SW480 (cell line): ENCODE measurements at places on chromosomes 2 and 18.

DNA sequence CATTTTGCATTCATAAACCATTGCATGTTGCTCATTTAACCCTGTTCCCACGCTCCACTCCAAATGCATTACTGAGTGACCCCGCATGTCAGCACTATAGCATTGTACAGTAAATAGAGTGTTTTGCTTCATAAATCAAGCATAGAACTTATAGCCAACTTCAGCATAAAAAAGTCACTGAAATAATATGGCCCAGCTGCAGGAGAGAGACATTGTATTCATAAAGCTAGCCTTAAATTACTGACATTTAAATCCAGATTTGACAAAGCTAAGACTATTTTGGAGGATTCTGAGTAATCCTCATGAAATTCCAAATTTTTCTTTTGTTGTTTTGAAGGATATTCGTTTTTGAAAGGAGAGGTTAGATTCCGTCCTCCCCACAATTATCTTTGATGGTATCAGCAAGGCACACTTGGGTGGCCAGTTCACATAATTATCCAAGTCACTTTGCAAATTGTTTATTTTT, 320.9 kb upstream of the TCF4 start:
- no peak for DNase-seq

DNA sequence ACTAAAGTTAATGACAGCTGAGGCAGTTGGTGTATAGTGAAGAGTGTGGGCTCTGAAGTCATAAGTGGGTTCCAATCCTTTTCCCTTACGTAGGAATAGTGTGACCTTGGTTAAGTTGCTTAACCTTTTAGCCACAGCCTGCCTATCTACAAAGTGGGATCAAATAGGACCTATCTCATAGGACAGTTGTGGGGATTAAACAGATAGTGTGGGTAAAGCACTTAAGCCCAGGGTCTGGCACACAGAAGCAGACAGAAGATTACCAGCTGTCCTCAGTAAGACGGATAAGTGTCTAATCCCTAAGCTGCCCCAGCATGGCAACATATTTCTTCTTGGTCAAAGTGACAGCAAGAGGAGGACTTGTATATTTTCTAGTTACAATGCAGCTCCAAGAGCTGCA, 28.2 kb downstream of the UBE2F start:
- no peak for DNase-seq

DNA sequence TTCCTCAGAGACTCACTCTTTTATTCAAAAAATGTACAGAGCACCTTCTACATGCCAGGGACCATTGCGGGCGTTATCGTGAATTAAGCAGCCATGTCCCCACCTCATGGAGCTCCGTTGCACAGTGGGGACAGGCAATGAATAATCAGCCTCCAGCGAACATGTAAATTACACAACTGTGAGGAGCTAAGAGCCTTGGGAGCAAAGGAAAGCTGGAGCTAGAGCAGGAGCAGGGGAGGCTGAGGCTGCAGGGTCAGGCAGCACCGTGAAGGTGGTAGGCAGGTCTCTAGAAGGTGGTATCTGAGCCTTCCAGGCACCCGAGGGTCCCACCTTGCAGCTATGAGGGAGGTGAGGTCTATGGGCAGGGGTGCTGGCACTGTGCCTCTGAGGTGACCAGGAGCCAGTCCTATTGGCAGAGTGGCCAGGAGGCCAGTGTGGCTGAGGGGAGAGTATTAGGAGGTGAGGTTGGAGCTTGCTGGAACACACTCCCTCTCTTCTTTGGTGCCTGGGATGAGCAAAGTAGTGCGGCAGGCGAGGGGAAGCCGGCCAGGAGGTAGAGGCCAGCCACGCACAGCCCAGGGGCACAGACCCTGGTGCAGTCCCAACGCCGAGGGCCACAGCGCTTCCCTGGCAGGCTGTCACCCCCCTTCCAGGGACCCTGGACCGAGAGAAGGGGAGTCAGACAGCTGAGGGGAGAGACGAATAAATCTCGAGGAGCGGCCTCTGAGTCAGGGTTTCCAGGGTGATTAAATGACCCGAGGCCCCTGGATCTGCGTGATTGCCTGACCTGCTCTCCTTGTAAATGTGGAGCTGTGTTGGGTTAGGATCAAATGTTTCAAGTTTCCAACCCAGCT, 167.3 kb downstream of the SEPTIN10 start:
- no peak for DNase-seq

GRCh38 chr2:226575928-226576327, 223.7 kb downstream of the IRS1 start:
- DNase-seq: no peak

DNA sequence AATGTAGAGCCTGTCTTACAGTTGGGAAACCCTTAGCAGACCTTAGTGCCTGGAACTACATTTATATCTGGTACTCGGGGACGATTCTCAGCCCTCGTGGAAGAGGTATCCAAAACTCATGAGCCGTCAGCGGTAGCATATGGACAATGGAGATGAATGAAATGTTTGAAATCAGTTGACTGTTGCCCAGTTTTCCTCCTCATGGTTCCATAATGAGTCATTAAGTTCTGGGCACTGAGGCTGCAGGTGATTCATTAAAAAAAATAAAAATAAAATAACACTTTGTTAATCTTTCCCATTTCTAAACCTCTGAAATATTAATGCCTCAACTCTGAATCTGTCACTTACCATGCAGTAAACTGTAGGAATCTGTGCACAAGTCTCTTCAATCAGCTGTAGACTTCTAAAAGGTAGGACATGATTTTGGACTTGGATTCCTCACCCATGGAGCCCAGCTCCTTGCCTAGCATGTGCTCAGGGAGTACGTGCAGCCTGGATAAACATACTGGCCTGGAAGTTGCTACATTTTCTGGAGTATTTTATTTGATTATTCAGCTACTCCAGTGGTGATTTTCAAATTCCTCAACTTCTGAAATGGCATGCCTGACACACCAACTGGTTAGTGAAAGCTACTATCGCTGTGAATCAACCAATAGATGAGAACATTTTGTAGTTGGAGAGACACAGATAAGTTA, 979.2 kb downstream of the CNTNAP5 start:
- DNase-seq: no peak

DNA sequence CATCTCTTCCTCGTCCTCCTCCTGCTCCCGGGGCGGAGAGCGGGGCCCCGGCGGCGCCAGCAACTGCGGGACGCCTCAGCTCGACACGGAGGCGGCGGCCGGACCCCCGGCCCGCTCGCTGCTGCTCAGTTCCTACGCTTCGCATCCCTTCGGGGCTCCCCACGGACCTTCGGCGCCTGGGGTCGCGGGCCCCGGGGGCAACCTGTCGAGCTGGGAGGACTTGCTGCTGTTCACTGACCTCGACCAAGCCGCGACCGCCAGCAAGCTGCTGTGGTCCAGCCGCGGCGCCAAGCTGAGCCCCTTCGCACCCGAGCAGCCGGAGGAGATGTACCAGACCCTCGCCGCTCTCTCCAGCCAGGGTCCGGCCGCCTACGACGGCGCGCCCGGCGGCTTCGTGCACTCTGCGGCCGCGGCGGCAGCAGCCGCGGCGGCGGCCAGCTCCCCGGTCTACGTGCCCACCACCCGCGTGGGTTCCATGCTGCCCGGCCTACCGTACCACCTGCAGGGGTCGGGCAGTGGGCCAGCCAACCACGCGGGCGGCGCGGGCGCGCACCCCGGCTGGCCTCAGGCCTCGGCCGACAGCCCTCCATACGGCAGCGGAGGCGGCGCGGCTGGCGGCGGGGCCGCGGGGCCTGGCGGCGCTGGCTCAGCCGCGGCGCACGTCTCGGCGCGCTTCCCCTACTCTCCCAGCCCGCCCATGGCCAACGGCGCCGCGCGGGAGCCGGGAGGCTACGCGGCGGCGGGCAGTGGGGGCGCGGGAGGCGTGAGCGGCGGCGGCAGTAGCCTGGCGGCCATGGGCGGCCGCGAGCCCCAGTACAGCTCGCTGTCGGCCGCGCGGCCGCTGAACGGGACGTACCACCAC, 2.1 kb downstream of the GATA6 start:
- DNase-seq: no peak

- no peak for DNase-seq
These were observed 193.4 kb downstream of the HAUS1 start for GRCh38 chr18:46297621-46298020.

DNA sequence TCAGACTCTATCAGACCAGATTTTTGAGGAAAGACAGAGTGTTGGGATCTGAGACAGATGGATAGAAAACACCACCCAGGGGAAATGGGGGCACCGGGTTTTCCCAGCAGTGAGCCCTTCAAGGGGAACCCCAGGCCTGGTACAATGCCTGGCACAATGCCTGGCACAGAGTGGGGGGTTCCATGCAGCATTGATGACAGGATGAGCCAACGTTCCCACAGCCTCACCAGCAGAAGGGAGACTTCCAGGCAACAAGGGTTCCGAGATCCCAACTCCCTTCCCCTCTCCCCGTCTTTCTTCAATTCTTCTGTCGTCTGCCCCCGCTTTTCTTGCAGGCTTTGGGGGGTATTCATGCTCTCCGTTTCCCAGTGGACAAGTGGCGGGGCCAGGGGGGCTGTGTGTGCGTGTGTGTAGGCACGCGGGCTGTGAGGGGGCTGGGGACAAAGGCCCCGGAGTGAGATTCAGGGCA, 132.1 kb upstream of the HAAO start:
- DNase-seq: no peak

DNA sequence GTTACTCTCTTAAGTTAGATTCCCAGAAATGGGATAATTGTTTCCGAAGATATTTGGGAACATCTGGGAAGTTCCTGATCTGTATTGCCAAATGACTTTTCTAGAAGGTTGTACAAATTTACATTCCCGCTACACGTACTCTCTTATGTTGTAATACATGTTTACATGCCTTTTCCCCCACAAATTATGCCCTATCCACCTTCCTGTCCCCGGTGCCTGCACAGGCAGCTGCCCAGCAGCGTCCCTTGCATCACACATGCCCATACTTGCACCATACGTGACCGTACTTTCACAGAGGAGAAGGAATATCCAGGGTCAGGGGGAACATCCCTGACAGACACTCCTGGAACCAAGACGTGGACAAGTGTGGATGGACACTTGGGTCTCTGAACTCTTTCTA, 24.2 kb upstream of the KLF11 start:
- DNase-seq: no peak

DNA sequence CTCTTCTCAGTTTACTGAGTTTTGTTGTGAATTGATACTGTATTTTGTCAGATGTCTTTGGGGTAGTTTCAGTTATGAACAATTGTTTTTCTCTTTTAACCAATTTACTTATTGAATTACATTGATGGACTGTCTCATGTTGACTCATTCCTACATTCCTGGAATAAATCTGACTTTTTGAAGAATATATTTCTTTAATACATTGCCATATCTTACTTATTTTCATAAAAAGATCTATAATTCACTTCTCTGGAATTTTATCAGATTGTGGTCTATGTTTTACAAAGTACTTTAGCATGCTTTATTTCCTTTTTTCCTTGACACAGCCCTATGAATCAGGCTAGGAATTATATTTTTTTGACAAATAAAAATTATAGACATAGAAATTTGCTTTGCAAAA, 268.3 kb downstream of the PLCL1 start:
- no peak for DNase-seq

- DNase-seq: peak; percentile 95
These were observed 32.1 kb upstream of the CHRNA1 start for GRCh38 chr2:174796319-174796771.

DNA sequence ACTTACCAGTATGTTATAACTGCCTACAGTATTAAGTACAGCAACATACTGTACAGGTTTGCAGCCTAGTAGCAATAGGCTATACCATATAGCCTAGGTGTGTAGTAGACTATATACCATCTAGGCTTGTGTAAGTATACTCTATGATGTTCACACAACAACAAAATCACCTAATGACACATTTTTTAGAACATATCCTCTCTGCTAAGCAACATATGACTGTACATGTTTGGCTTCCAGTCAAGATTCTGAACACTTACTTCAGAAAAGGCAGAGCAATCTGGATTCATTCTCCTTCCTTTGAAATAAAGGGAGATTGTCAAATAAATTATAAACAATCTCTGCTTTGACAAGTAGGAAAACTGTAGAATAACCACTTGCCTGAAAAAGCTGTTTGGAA, 81.8 kb downstream of the EXOC6B start:
- DNase-seq: no peak

DNA sequence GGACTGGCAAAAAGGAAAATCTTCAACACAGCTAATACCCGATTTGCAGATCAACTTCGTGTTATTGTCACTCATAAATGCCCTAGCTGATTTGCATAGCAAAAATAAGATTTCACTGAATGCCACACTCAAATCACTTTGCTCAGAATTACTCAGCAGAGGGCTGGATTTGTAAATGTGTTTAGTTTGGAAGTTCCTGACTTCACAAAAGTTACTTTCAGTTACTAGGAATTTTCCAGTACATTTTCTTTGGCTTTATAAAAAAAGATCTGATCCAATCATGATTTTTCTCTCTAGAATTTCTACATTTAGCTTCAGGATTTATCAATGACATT, 433.3 kb upstream of the ID2 start:
- no peak for DNase-seq

DNA sequence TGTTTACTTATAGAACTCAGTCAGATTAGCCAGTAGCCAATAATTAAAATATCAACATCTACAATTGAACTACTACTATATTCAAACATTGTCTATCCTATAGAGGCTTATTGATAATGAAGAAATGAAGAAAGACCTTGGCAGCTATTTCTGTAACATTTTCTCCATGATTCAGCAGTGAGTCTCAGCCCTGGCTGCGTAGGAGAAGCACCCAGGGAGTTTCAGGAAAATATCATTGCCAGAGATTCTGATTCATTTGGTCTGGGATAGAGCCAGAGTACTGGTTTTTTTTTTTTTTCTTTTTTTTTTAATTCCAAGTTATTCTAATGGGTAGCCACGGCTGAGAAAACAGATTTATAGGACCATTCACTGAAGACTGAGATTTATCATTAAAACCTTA, 404.8 kb downstream of the TXNL1 start:
- no peak for DNase-seq

- no peak for DNase-seq
These were observed 27.0 kb upstream of the CCDC93 start for GRCh38 chr2:118040891-118041290.

- DNase-seq: no peak
These were observed 145.4 kb downstream of the MTX2 start for GRCh38 chr2:176414641-176415040.

GRCh38 chr2:205030695-205031094, 485.4 kb downstream of the PARD3B start:
- no peak for DNase-seq

- DNase-seq: no peak
These were observed 170.1 kb downstream of the HAUS1 start for GRCh38 chr18:46274266-46274665.

DNA sequence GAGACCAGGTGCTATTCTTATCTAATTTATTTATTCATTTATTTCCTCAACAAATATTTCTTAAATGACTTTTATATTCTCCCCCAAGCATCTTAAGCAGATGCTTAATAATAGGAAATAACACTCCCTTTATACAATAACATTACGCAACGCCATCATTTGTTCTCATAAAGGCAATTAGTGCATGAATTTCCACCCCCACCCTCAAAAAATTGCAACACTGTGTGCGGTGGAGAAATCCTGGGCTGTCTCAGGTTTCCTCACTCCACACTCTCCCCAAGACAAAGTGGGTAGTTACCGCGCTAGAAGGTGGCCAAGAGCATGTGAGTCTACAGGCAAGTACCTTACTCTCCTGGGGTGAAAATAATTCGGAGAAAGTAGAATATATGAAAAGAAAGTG, 37.0 kb upstream of the CTDP1 start:
- DNase-seq: no peak

- no peak for DNase-seq
These were observed 107.4 kb downstream of the PDCL3 start for GRCh38 chr2:100670232-100670631.
